Activated CD4-positive, alpha-beta T cell treated with anti-CD3 and anti-CD28 coated beads, Interleukin-2, amount 10 ng/mL, durations not matched to agents 7 days and 5 days (primary cell): ENCODE measurements at places on chromosomes 7 and 10. TPM values are rescaled to one million over a fixed set of nuclear protein-coding genes. Genes with fewer than 3 reads are reported as not detected.

GRCh38 chr10:97243836-97244235 lies 48.6 kb downstream of the ARHGAP19 start:
- no peak for DNase-seq
- H3K36me3 ChIP-seq = peaks cover 35% of the 10 kb centered on the region
- H3K4me3 ChIP-seq = no peak overlapping the region
- no peak overlapping the region for H3K27ac ChIP-seq

DNA sequence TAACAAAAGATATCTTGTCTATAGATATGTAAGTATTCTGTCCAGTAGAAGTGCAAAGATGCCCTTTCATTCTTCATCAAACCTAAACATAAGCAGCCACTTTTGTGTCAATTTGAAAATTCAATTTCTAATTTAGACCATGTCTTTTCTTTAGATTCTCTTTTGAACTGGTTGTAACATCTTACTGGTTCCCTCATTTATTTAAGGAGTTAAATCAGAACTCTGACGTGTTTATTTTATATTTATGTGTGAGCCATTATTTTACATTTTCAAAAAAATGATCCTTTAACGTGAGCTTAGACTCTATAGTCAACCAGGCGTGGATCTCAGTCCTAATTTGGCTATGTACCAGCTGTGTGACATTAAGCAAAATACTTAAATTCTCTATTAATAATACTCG lies 74.0 kb upstream of the PHYHIPL start:
- H3K27ac ChIP-seq = no peak overlapping the region
- H3K27me3 ChIP-seq = no peaks in the 10 kb centered on the region
- H3K36me3 ChIP-seq = no peaks in the 10 kb centered on the region
- no peak for DNase-seq

ZNF239 gene
- total RNA-seq = 0.45 TPM

MYL10 gene
- total RNA-seq = not detected

DNA sequence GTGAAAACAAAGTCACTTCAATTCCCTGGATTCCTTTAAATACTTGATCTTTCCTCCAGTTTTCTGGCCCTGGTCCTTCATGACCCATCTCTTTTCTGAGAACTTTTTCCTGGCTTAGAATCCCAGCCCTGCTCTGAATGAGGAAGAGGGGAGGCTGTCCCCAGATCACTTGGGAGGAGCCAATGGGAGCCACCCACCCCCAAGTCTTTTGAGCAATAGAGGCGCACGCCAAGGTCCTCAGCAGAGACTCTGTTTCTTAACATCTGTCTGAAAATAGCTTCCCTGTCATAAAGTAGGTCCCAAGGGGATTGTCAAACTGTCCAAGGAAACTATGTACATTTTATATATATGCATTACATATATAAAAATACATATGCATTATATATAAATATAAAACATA lies 126.8 kb downstream of the ADRA2A start:
- H3K27ac ChIP-seq = no peak overlapping the region
- no peak for DNase-seq
- no peak overlapping the region for H3K4me3 ChIP-seq
- H3K27me3 ChIP-seq = peaks cover 4% of the 10 kb centered on the region

DNA sequence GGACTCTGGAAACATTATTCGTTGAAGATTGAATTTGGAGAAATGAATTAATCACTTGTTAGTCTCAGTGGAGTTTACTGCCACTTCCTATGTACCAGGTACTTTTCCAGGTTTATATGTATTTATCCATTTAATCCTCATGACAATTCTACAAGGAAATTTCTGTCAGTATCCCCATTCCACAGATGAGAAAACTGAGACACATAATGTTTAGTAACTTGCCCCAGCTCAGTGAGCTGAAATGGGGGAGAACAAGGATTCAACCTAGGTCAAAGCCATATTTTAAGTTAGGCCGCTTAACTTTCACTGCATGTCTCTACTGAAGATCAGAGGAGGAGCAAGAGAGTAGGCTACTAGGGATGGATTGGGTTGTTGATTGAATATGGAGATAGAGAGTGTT lies 4.6 kb upstream of the SCIN start:
- no peaks in the 10 kb centered on the region for H3K36me3 ChIP-seq
- H3K4me3 ChIP-seq = no peak overlapping the region
- H3K27ac ChIP-seq = no peak overlapping the region
- DNase-seq = no peak

- no peak overlapping the region for H3K4me3 ChIP-seq
- no peaks in the 10 kb centered on the region for H3K27me3 ChIP-seq
- no peaks in the 10 kb centered on the region for H3K36me3 ChIP-seq
- H3K4me1 ChIP-seq = no peaks in the 10 kb centered on the region
- no peak for DNase-seq
- H3K27ac ChIP-seq = no peak overlapping the region
These were observed 101.4 kb downstream of the ITGB8 start for GRCh38 chr7:20432071-20432470.

DNA sequence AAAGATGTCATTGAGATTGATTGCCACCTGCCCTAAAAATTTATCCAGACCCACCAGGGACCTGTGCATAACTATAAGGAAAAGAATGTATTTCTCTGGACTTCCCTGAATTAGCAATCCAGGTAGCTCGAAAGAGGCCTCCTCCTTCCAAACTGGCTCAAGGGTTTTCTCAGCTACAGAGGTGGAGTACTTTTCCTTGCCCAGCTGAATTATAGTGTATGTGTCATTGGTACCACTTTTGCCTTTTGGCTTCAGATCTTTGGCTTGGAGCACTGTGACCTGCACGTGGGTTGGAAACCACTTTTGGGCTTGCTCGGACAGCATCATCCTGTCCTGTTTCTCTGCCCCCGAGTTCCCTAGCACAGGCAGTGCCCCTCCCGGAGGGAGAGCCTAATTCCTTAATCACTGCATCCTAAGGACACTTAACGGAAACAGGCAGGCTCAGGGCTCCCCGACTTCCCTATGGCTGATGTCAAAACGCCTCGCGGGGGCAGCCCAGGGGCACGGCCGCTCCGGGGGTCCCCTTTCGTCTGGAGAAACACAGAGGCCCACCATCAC lies 825 bp downstream of the RAB11FIP2 start:
- peaks cover 29% of the 10 kb centered on the region for H3K4me1 ChIP-seq
- H3K27ac ChIP-seq = peak overlapping the region; percentile 91
- H3K36me3 ChIP-seq = no peaks in the 10 kb centered on the region
- H3K4me3 ChIP-seq = peak overlapping the region; percentile 90
- DNase-seq = peak; percentile 28

GRCh38 chr10:101878869-101879268 lies 35.3 kb upstream of the KCNIP2 start:
- H3K4me3 ChIP-seq = no peak overlapping the region

DNA sequence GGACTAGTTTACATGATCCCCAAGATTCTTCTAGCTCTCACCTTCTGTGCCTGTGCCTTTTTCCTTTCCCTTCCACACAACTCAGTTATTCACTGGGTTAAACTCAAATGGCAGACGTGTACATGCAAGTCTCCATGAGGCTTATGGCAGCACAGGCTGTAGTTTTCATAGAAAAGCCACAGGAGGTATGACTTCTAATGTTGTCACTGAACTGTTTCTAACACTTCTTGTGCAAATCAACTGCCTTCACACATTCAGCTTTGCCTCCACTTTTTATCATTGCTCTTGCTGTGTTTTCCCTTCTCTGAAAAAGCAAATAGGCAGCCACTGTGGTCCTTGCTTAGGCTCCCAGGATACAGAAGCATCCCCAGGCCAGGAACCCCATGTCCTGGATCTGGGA lies 5.3 kb upstream of the GIMAP5 start:
- H3K4me1 ChIP-seq = peaks cover 71% of the 10 kb centered on the region
- H3K27ac ChIP-seq = peak overlapping the region; percentile 63
- no peaks in the 10 kb centered on the region for H3K27me3 ChIP-seq
- H3K36me3 ChIP-seq = peaks cover 55% of the 10 kb centered on the region
- peak overlapping the region; percentile 8 for H3K4me3 ChIP-seq
- DNase-seq = no peak

DNA sequence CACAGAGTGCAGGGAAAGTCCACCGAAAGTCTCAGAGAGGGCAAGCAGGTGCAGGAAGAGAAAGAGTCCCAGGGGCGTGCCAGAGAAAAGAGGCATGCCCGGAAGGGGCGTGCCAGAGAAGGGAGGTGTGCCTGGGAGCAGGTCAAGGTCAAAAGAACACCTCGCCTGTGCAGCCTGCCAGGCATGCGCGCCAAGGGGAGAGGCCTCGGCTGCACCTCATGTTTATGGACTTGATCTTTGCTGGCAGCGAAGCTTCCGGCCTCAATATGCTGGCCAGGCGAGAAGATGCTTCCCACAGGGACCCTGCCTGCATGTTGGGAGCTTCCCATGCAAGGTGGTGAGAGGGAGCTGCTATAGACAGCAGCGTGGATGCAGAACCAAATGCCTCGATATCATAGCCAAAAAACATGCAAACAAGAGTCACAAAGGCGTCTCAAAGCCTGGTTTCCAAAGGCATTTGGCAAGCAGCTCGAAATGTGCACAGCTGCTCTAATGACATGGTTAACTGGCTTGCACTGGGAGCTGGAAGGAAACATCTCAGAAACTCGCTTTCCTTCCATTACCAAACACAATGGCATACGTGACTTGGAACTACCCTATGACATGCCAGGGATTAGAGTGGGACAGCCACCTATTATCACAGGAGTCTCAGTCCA lies 192.5 kb upstream of the PPP2R2D start:
- H3K36me3 ChIP-seq = no peaks in the 10 kb centered on the region
- H3K4me1 ChIP-seq = no peaks in the 10 kb centered on the region
- DNase-seq = no peak
- no peak overlapping the region for H3K4me3 ChIP-seq
- no peaks in the 10 kb centered on the region for H3K27me3 ChIP-seq

GRCh38 chr10:48905311-48905710 lies 34.3 kb downstream of the LRRC18 start:
- no peak overlapping the region for H3K4me3 ChIP-seq
- no peak overlapping the region for H3K27ac ChIP-seq
- no peaks in the 10 kb centered on the region for H3K36me3 ChIP-seq
- DNase-seq = no peak

DNA sequence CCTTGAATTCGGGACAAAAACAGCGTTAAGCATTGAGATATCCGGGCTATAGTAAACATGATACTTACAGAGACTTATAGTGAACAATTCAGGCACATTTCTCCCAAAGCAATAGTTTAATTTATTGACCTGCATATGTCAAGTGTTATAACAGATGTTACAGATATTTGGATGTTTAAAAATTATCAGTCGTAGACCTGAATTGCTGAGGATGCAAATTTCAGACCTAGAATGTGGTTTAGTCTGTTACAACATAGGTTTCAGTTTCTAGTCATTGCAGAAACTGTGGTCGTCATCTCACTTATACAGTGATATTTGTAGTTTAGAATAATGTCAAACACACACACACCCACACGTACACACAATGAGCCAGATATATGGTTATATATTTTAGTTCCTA lies 85.2 kb downstream of the VTI1A start:
- DNase-seq = peak; percentile 16
- no peaks in the 10 kb centered on the region for H3K27me3 ChIP-seq
- H3K4me1 ChIP-seq = peaks cover 26% of the 10 kb centered on the region

DNA sequence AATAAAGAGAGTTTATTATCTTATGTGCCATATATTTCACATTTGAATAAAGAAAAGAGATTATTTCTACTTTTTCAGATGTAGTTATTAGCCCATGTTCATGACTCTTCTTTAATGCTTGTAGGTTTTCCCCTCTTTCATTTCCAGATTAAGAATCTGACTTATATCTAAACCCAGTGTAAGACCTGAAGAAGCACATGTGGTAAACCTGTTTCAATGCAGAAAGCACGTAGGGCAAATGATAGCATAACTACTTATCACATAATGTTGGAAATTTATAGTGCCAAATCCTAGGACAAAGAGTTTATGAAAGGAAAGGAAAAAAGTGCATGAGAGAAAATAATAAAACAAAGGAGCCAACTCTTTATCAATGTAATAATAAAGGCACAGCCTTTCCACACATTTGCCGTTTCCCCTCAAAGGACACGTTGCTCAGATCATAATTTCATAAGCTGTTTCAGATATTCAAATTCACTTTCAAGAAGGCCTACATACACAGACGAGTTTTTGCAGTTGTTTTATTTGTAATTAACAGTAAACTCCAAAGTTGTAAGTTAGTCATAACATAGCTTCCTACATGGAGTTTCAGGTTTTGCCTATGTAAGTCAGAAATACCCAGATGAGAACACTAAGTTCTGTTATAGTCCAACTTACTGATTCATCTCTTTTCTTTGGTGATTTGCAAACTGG lies 88.8 kb upstream of the MDFIC start:
- no peak for DNase-seq
- peak overlapping the region; percentile 26 for H3K27ac ChIP-seq
- peaks cover 17% of the 10 kb centered on the region for H3K4me1 ChIP-seq
- no peaks in the 10 kb centered on the region for H3K36me3 ChIP-seq

DNA sequence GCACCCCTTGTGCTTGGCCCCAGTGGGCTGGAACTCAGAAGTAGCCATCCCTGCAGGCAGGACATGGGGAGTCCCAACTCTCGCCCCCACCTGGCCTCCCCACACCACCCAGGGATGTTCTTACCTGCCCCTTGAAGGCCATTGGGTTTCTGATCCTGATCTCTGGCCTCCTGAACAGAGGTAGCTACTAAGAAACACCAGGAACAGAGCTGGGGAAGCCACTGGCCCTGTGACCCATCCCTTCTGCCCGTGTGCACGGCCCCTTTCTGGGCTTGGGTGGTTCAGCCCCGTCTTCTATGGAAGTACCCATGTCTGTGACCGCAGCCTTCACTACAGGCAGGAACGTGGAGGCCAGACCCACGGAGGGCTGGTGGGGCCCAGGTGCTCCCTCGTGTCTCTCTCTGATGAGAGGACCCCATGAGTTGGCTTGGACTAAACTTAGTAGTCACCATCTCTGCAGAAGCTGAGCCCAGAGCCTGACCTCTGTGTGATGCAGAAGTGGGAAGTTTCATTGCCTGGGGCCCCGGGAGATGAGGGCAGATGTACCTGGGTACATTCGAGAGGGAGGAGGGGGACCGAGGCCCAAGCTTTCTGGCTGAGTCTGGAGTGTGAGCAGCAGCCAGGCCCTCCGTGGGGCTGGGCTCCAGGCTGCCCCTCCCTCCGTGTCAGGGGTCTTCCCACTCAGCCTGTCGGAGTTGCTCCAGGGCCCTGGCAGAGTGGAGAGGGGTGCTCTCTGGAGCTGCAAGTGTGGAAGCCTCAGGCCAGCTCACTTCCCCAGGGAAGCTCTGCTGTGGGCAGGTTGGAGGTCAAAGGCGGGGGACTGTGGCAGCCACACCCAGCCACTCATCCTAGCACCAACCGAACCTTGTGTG lies 81.0 kb downstream of the MKI67 start:
- peaks cover 40% of the 10 kb centered on the region for H3K4me1 ChIP-seq
- H3K36me3 ChIP-seq = peaks cover 21% of the 10 kb centered on the region
- no peaks in the 10 kb centered on the region for H3K27me3 ChIP-seq
- no peak overlapping the region for H3K4me3 ChIP-seq

ST7 gene
- 5.2 TPM for total RNA-seq

HDAC9 gene
- total RNA-seq = 0.22 TPM

GRCh38 chr10:97483506-97483905 lies 14.7 kb downstream of the MMS19 start:
- H3K4me1 ChIP-seq = no peaks in the 10 kb centered on the region
- H3K36me3 ChIP-seq = peaks cover 18% of the 10 kb centered on the region
- H3K27me3 ChIP-seq = no peaks in the 10 kb centered on the region
- H3K27ac ChIP-seq = no peak overlapping the region
- no peak for DNase-seq

IL6 gene
- total RNA-seq = 0.67 TPM

MNX1 gene
- total RNA-seq = not detected
